CD4-positive, alpha-beta T cell (primary cell): ENCODE measurements at places on chromosomes 3 and 15. TPM values are rescaled to one million over a fixed set of nuclear protein-coding genes. Genes with fewer than 3 reads are reported as not detected.

DNA sequence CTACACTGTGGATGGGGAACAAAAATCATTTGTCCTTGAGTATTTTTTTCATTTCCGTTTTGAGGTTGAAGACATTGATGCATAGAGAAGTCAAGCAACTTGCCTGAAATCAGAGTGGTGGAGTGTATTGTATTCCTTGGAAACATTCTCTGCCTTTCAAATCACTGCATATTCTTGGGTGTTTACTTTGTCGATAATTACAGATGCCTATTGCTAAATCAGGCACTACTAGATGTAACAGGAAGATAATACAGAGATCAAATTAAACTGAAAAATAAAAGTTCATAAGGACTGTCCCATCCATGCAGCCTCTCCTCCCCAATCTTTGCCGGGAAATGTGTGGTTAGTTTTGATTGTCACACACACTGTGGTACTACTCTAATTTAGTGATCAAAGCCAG is 37.4 kb upstream of the VEPH1 start:
- DNase-seq: no peak

GRCh38 chr3:46852839-46853355 is 10.3 kb downstream of the MYL3 start:
- DNase-seq: no peak

Gene GPR171
- 9.7 TPM for total RNA-seq

DNA sequence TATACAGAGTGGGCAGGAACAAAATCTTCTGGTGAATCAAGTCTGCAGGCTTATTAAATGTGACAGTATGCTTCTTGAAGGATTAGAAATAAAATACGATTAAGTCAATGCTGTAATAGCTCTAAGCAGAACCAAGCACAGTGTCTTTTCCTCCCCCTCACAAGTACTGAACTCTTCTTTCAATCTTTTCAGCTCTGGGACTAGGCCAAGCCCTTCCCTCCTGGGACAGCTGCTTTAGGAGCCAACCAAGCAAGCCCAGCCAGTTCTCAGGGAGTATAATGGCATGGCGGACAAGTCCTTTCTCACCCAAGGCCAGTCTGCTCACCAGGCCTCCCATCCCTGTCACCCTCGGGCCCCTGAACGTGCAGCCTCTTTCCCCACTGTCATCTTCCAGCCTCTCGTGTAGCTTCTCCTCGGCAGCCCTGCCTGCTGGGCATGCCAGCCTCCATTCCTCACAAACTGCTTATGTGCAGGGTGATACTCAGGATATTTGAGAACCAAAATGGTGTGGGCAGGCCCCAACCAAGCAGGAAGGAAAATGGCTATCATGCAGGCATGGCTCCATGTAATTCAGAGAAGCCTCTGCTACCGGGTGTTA is 8.4 kb upstream of the PPP1R2 start:
- no peak for DNase-seq

Gene MEX3B
- total RNA-seq: 5.4 TPM
